Right ventricle myocardium superior (tissue), 1 donor: ENCODE measurements at places on chromosomes 2 and 18. TPM values are rescaled to one million over a fixed set of nuclear protein-coding genes. Genes with fewer than 3 reads are reported as not detected.
A peak's percentile ranks its signal among the peaks of the same experiment; 100 is the strongest.

GRCh38 chr2:213806125-213806726 lies 522.0 kb downstream of the SPAG16 start:
- DNase-seq: no peak

DNA sequence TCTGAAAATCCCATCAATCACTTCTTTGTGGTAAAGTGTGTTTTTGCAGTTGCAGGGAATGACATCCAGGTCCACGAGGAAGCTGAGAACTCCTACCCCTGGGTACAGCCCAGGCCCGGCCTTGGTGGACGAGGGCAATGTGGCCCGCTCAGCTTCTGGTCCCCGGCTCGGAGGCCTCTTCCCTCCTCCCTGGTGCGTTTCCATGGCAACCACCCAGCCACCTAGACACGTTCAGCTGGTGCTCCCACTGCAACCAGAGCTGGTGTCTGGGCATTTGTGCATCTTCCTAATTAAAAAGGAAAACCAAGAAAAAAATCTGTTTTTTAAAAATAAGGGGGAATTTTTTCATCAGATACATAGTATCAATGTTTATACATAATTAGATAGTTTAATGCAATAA lies 603.6 kb upstream of the SALL3 start:
- no peak for DNase-seq

DNA sequence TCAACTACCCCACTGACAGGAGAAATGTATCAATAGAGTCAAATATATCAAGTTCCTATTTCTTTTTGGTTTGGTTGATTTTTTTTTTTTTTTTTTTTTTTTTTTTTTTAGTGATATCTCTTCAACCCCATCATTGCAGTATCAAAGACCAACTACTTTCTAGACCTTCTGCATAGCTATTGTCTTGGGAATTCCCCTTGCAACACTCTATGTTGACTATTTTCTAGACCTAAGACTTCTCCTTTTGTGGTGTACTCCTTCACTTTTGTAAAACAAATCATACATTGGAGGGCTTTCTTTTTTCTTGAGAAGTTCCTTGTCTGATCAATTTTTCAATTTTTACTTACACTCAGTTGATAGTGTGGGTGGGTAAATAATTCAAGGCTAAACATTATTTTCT lies 46.5 kb upstream of the NR4A2 start:
- DNase-seq: no peak

DNA sequence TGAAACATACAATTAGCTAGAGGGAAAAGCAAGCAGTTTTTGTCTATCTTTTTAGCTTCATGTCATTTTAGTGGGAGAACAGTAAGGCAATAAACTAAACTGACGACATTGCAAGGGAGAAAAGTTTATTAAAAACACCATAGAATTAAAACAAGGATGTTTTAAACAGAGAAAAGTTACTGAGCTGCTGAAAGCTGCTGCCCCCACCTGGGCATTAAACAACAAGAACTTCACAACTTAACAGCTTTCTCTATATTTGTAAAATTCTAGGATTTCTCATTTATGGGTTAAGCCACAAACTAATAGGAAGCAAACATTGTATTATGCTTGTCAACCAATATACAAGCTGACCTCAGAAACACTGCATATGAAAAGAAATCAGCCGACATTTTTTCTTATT lies 289.2 kb downstream of the ERBB4 start:
- no peak for DNase-seq

- DNase-seq: no peak
These were observed 436 bp upstream of the ITPRIPL1 start for GRCh38 chr2:96324721-96325040.

DNA sequence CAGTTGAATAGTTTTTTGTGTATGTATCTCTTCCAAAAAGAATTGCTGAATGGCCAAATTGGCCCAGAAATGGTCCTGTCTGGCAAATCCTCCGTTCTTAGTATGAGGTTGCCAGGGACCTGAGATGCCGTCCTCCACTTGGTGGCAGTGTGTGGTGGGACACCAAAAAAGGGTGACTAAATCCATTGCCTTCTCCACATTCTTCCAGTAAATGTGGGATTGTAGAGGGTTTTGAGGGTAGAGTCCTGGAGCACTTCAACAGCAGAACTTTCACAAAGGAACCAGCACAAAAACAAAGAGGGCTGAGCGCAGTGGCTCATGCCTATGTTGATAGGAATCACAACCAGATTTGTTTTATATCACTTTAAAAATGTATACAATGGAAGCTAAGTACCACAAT lies 199.9 kb downstream of the BCL2 start:
- DNase-seq: no peak

- no peak for DNase-seq
These were observed 369.6 kb downstream of the PID1 start for GRCh38 chr2:228901531-228901930.

DNA sequence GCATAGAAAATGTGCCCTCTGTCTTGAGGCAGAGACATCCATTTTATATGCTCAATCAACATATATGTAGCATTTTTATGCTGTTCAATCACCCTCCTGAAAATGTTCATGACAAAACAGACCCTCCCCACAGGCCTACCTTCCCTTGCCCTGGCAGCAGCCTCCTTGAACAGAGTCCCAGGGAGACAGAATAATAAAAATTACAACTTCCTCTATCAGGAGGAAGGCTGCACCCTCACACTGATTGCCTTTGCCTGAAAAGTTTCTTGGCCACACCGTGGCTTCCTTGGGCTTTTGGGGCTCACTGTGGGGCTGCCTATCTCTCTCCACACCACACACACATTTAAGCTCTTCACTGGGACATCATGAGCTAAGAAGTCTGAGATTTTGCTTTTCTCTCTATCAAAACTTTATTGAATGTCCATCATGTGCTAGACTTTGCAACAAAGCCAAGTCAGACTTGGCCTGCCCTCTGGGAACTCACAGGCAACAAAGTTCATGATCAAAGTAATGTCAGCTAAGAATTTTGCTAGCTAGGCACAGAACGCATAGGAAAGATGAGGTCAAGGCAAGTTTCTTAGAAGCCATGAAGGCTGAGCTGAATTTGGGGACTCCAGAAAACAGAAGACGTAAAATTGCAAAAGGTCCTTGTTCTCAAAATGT lies 101.6 kb downstream of the BCL2L11 start:
- no peak for DNase-seq

GRCh38 chr2:25894135-25894830 lies 16.0 kb upstream of the ASXL2 start:
- peak; percentile 50 for DNase-seq

DNA sequence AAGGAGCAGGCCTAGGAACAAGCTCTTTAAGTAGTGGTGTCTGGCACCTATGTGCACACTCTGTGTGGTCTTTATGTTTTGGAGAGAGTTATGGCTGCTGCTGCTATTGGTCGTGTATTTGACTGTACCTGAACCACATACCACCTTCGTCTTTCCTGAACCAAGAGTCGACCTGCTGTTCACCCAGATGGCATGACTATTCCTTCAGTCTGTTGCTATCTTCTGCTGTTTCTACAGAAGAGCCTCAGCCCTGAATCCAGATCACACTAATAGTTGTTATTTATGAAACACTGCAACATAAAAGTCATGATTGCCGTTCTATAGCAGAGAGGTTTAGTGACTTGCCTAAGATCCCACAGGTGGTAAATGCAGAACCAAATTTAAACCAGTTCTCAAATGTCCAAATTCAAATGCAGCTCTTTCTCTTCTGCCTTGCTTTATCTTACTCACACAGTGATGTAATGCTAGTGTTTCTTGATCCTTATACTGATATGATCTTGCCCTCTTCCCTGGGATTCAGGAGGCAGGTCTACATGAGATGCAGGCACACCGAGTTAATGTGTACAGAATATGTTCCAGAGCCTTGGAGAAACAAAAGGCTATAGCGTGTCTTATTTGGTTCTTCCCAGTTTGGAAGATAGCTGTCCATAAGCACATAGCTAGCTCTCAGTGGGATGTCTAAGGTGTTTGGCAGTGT lies 122.1 kb upstream of the FOSL2 start:
- no peak for DNase-seq

GRCh38 chr2:112627060-112628040 lies 18.4 kb upstream of the SLC20A1 start:
- DNase-seq: peak; percentile 61

DNA sequence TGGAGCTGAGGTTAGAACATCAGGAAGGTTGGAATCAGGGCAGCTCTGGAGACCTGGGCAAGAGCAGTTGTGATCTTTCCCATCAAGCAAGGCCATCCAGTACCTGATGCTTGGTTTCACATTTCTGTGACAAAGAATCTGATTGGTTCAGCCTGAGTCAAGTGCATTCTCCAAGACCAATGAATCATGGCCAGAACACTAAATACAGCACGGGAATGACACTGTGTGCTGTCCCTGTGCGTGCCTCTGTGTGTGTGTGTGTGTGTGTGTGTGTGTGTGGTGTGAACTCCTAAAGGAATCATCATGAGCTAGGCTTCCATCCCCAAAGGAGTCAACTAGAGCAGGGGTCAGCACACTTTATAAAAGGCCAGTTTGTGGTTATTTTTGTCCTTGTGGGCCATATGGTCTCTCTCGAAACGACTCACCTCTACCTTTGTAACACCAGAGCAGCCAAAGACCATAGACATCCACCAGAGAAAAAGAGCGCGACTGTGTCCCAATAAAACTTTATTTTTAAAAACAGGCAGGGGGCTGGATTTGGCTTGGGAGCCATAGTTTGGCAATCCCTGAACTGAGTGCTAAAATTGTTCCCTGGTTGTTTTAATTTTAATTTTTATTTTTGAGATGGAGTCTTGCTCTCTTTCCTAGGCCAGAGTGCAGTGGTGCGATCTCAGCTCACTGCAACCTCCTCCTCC lies 99.7 kb downstream of the INHBB start:
- DNase-seq: no peak

GRCh38 chr18:49933530-49934128 lies 120.3 kb upstream of the ACAA2 start:
- DNase-seq: no peak

DNA sequence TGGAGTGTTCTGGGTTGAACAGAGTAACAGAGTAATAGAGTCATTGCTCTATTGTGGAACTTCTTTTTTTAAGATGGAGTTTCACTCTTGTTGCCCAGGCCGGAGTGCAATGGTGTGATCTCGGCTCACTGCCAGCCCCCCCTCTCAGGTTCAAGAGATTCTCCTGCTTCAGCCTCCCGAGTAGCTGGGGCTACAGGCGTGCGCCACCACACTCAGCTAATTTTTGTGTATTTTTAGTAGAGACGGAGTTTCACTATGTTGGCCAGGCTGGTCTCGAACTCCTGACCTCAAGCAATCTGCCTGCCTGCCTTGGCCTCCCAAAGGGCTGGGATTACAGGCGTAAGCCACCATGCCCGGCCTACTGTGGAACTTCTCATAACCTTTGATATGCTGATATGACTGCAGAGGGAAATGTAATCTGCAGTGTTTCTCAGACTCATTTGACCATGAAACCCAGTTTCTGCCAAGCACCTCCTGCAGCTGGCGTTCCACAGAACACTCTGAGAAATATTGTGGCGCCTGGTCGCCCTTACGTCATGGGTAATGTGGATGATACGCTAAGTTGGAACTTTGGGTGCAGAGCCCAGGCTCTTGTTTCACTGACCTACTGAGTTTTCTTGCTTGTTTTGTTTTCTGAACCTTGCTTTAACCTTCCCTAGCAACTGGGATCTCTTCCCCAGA lies 213.8 kb downstream of the BCL2 start:
- no peak for DNase-seq

DNA sequence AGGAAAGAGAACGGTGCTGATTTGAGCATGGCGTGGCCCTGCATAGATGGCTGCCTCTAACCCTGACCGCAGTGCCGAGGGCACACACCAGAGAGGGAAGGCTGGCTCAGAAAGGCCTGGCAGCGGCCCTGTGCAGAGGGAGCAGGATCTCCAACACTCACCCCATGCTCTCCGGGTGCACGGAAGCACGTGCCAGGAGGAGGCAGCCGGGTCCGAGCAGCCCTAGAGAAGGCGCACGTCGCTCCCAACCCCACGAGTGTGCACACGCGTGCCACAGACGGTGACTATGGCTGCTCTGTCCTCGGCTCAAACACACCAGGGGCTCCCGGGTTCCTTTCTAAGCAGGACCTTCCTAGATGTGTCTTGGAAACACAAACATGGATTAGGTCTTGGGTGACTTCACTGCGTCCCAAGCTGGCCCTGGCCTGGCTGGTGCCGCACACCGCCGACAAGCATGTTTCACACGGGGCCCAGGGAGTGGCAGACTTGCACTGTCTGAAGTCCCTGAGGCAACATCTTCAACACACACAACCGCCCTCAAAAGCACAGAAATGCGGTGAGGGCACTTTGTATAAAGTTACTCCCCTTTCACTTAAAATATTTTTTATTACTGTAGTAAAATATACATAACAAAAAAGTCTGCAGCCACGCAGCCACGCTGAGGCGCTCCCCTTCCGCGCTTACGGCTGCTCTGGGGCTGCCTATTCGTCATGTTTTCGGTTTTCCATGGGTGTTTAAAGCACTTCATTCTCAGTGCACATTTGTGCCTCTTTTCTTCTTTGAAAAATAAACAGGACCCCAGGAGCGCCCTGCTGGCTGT lies 110.0 kb downstream of the ZNF516 start:
- no peak for DNase-seq

- DNase-seq: no peak
These were observed 41.1 kb downstream of the ID2 start for GRCh38 chr2:8722986-8723385.

- no peak for DNase-seq
These were observed 41.1 kb downstream of the CDCA7 start for GRCh38 chr2:173395567-173396351.

DNA sequence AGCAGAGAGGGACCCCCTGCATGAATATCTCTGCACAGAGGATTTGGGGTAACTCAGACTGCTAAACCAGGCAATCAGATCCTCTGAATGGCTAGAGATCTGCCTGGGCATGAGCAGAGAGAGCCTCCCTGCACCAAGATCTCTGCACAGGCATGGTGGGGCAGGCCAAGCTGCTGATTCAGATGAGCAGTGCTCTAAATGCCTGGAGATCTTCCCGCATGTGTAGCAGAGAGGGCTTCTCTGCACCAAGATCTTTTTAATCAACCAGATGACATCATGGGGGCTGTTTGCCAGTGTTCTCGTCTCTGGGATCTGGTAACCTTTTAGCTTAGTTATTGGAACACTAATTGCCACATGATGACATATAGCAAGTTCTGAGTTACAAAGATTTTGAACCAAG lies 301.3 kb upstream of the GALNT5 start:
- no peak for DNase-seq

DNA sequence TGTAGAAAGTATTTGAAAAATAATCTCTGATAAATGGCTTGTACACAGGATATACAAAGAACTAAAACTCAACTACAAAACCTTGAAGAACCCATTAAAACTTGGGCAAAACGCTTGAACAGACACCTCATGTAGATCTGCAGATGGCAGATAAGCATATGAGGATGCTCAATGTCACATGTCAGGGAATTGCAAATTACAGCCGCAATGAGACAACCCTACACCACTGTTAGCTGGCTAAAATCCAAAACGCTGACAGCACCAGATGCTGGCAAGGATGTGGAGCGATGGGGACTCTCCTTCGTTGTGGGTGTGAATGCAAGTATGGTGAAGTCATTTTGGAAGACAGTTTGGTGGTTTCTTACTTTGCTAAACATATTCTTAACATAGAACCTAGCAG lies 53.7 kb downstream of the SNTG2 start:
- no peak for DNase-seq

- peak; percentile 74 for DNase-seq
These were observed 5.5 kb downstream of the SLC11A1 start for GRCh38 chr2:218387369-218388194.

Gene RSAD2
- 3.4 TPM for total RNA-seq

Gene CACNB4
- 0.46 TPM for total RNA-seq

Gene ASIC4
- total RNA-seq: not detected

Gene LONRF2
- total RNA-seq: 14.6 TPM

Gene ERBB4
- total RNA-seq: 11.5 TPM

Gene CMPK2
- total RNA-seq: 2.7 TPM

Gene MAP3K19
- not detected for total RNA-seq

Gene EFEMP1
- total RNA-seq: 62.5 TPM
